ENCODE measurements at places on chromosomes 7 and 10.

- no peak for DNase-seq
Observed at GRCh38 chr7:8433477-8434289, at the start of gene NXPH1. NXPH1 (plus strand) TSS chr7:8433609.

DNA sequence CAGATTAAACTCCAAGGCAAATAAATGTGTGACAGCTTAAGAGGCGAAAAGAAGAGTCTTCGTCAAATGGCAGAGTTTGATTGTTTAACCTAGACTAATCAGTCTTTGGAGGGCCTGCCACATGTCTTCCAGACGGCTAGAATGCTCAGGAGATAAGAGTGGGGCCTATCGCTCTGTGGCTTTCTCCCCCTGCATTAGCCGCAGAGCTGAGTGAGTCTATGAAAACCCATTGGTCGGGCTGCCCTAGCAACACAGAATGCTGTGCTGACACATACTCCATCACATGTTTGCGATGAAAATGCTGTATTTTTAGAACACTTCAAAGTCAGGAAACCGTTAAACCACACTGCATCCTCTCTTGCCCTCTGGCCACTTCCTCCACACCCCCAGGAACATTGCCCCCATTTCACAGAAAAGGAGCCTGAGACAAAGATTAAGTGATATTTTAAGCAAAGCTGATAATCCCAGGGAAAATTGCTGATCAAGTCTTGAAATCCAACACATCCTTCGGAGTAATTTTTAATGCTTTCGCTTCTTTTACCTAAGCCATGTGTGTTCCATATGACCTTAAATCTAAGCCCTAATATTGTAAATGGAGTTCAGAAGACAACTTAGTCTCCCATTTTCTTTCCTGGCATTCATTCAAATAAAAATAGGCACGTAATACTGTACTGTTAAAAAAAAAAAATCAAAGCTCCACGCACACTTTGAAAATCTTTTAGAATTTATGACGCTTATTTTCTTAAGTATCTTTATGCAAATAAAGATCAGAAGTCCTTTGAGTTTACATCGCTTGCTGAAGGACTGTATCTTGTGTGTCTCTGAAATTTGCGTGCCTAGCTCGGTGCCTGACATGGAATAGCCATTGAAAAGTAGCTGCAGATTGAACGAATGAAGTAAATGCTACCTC, 161.2 kb downstream of the CELF2 start:
- DNase-seq = no peak

DNA sequence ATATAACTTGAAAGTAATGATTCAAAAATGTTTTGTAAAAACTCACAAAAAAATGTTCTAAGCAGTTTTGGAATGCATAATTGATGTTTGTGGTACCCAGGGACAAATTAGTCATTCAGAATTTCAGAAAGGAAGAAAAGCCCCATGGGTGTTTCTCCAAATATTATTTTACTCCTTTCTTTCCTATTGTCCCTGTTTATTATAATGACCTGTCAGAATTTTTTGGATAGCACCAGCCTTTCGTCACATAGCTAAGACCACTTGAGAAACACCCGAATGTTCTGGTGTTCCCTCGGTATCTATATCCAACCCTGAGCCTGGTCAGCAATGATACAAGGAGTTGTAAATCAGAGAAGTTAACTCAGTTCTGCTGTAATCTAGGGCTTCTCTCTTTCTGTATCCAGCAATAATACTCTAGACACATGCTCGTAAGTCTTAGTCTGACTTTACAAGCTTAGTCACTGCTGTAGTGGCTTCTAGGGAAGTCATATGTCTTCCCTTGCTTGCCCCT, 64.8 kb upstream of the MEOX2 start:
- no peak for DNase-seq

GRCh38 chr7:7802531-7802930, 84.1 kb upstream of the RPA3 start:
- DNase-seq = no peak

DNA sequence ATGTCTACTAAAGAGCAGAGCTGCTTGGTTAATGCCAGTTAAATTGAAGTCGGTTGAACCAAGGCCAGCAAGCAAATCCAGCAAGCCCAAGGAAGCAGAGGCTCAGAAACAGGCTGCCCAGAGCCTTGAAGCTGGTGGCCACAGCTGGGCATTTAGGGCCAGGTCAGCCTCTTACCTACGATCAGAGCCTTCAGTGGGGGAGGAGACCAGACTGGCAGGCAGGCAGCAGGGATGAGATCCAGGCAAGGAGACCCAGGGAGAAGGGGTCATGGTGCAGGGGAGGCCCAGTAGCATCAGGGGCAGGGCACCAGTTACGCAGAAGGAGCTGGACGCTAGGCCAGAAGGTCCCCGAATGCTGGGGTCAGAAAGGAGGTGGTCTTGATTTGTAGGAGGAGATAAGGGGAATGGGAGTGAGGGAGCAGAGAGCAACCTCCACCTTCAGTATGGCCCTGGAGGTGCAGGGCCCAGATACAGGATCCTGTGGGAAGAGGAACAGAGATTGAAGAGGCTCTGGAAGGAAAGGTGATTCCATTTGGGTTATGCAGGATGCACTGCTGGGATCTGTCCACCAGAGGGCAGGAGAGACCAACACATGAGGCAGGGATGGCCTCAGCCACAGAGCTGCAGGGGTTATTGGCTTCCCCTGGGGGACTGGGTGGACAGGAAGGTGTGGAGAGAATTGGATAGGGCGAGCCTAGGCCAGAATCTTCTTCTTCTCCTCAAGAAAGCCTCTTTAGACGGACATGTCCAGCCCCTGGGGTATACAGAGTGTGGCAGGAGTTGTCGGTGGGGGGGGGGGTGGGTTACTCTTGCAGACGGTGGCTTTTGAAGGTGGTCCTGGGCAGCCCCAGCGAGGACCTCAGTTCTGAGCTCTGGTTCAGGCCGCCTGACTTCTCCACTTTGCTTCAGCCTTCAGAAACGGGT, 132.6 kb upstream of the PODXL start:
- peak; percentile 31 for DNase-seq

GRCh38 chr10:86123304-86123703, 243.3 kb downstream of the GRID1 start:
- DNase-seq = no peak

GRCh38 chr7:87627634-87627994, 584 bp upstream of the RUNDC3B start:
- DNase-seq = no peak

- DNase-seq = no peak
Observed at GRCh38 chr10:546971-547590, 142.4 kb downstream of the DIP2C start.

- DNase-seq = no peak
Observed at GRCh38 chr10:43785252-43785651, 136.6 kb upstream of the ZNF32 start.

DNA sequence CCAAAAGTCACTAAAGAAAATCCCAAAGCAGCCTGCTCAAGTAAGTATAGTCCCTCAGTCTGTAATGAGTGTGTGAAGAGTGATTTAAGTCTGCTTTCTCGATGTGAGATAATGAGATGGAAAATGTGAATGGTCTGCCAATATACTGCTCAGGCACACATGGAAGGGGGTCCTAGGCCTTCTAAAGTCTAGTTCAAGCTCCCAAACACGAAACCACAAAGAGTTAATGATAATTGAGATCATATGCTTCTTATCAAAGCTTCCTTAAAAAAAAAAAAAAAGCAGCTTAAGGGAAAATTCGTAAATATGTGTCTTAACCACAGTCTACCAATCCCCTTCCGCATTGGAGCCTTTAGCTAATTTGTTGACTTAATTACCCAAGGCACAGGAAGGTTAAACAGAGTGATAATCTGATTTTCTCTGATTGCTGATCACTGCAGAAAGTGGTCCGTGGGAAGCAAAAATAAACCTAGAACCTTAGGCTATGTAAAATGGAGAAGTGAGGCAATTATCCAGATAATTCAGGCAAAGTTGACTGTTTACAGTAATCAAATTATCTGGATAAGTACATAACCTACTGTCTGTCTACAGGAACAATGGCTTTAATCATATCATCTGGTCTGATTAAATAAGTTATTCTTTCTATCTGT, 172.9 kb downstream of the MBL2 start:
- no peak for DNase-seq

DNA sequence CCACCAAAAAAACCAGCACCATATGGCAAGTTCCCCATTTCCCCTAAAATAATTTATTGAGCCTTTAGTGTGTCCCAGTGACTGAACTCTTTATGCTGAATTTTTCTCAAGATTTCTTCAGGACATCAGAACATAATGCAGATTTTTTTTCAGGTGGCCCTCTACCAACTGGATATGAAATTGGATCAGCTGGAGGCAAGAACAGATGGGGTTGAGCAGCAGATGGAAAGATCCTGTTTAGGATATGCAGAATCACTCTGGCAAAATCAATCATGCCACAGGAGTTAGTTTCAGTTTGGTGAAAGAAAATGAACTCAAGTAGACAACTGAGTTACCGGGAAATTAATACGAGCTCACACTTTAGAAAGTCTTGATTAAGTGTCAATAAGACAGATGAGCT, 761.5 kb upstream of the C7orf33 start:
- DNase-seq = no peak

- no peak for DNase-seq
Observed at GRCh38 chr10:27730041-27730440, 15.6 kb downstream of the MKX start.

GRCh38 chr7:101138213-101138870, 11.4 kb downstream of the SERPINE1 start:
- peak; percentile 70 for DNase-seq

GRCh38 chr7:266851-267840, 22.8 kb upstream of the FOXL3 start:
- no peak for DNase-seq

DNA sequence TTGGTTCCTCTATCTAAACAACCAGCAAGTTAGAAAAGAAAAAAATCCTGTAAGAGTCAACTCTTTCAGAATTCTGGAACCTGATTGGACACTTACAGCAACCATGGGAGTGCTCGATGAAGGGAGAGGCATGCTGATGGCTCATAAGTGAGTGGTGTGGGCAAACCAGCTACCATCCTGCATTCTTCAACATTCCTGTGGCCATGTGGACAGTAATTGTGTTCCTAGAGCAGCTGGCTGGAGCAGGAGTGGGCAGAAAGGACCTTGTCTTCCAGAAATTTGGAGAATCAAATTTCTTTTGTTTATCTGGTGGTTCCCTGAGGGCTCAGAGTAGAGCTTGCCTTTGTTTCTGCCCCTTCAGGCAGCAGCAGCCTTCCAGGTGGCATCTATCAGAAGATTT, 22.5 kb upstream of the MYL7 start:
- DNase-seq = no peak

GRCh38 chr10:8437896-8438295, 383.4 kb downstream of the GATA3 start:
- DNase-seq = no peak

- DNase-seq = no peak
Observed at GRCh38 chr7:3289996-3290395, 11.1 kb upstream of the SDK1 start.

GRCh38 chr7:2870471-2870931, 26.4 kb upstream of the GNA12 start:
- DNase-seq = no peak

GRCh38 chr10:36141856-36142560, 499.9 kb upstream of the FZD8 start:
- DNase-seq = no peak

- DNase-seq = no peak
Observed at GRCh38 chr7:46290374-46291049, 369.4 kb upstream of the IGFBP3 start.

GRCh38 chr7:123770378-123770777, 21.6 kb upstream of the WASL start:
- no peak for DNase-seq

DNA sequence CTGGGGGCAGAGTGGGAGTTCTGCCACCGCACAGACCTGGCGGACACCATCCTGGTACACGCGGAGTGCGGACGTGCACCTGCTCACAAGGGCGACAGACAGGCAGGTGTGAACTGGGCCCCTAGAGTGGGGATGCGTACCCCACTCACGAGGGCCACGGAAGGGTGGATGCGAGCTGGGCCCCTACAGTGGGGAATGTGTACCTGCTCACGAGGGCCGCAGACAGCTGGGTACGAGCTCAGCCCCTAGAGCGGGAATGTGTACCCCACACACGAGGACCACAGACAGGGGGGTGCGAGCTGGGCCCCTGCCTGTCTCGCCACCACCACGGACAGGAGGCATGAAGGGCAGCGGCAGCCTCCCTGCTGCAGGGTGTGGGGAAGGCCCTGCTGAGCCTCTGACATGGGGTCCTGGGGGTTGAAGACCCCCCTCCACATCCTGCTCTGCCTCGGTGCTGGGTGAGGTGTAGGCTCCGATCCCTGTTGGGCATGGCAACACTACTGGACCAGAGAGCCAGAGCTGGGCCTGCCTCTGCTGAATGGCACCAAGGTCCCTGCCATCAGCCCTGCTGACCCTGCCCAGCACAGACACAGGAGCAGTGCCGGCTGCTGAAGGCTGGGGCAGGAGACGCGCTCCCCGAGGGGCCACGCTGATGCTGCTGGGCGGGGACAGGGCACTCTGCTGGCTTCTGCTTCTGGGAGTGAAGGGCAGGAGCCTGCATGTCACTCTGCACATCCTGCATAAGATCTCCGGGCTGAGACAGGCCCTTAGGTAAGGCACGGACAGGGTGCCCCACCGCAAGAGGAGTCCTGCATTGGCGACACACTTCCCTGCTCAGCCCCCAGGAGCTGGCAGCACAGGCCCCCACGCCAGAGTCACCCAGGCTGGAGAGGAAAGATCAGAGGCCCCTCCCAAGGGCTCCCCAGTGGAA, 259.2 kb downstream of the MAD1L1 start:
- DNase-seq = no peak

- DNase-seq = no peak
Observed at GRCh38 chr7:48154792-48155413, 16.4 kb upstream of the ABCA13 start.

DNA sequence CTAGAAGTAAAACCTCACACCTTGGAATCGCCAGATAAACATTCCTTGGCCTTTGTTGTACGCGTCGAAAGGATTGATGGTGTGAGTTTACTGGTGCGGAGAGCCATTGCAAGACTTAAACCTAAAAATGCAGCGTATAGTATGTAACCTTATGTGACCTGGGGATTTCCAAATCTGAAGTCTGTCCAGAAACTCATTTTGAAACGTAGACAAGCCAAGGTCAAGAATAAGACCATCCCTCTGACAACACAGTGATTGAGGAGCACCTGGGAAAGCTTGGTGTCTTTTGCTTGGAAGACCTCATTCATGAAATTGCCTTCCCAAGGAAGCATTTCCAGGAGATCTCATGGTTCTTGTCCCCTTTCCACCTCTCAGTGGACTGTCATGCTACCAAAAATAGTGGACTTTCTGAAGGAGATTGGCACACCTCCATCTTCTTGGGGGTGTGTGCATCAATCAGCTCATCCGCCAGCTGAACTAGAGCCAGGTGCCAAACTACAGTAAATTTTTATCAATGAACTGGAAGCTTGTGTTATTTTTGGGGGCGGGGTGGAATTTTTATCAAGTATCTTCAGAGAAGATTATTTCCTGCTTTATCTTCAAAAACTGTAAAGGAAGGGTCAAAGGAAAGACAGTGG, 8.1 kb downstream of the POR start:
- no peak for DNase-seq

Data from stimulated activated CD4-positive, alpha-beta T cell treated with anti-CD3 and anti-CD28 coated beads, Interleukin-1b, Interleukin-23, amount 100 ng/mL, for 1 hour (primary cell).